ENCODE measurements at places on chromosomes 2 and 18. TPM values are rescaled to one million over a fixed set of nuclear protein-coding genes. Genes with fewer than 3 reads are reported as not detected.

Gene GAL3ST2
- not detected for total RNA-seq

Gene CRYBA2
- total RNA-seq, result not detected

Gene NGEF
- total RNA-seq, result 0.53 TPM

Gene DSG1
- not detected for total RNA-seq

Gene DNAJC5G
- not detected for total RNA-seq

Gene NHEJ1
- 18.3 TPM for total RNA-seq

Measured in mammary microvascular endothelial cell (primary cell).